ENCODE measurements at places on chromosomes 7 and 10.

GRCh38 chr7:1520539-1521234 is 9.8 kb upstream of the MAFK start:
- DNase-seq = no peak

- DNase-seq = no peak
Measured at GRCh38 chr10:110355141-110355831, 50.6 kb upstream of the SMNDC1 start.

DNA sequence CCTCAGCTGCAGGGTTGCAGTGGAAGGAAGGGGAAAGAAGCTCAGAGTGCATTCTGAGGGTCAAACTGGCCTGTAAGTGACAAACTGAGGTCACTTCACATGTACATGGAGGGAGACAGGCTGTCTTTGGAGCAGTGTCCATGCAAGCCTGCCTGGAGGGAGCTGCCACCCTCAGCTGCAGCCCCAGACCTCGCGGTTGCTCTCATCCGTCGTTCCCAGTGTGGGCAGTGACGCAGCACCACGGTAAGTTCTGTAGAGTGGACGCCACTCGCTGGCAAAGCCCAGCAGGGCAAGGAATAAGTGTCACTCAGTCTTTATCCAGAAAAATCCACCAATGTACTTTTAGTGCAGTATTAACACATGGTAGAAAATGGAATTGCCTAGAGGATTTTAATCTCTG is 225.7 kb downstream of the MGMT start:
- no peak for DNase-seq

- no peak for DNase-seq
Measured at GRCh38 chr10:95319239-95319638, 28.4 kb upstream of the PDLIM1 start.

DNA sequence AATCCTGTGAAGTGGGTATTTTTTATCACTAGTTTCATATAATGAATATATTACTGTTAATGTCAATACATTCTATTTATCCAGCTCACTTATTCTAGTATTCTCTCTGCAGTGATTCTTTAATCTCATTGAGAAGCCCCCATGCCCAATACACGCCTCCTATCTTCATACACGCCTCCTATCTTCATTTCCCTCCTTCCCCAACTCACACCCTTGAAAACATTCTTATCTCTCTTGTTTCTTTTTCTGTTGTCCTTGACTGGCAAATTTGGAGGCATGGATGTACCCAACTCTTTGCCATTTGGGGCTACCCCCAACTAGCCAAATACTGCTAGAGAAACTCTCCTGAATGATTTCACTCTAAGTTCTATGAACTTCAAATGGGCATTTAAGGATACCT is 40.5 kb downstream of the ST8SIA6 start:
- DNase-seq = no peak

GRCh38 chr10:21926949-21927348 is 76.6 kb downstream of the DNAJC1 start:
- no peak for DNase-seq

DNA sequence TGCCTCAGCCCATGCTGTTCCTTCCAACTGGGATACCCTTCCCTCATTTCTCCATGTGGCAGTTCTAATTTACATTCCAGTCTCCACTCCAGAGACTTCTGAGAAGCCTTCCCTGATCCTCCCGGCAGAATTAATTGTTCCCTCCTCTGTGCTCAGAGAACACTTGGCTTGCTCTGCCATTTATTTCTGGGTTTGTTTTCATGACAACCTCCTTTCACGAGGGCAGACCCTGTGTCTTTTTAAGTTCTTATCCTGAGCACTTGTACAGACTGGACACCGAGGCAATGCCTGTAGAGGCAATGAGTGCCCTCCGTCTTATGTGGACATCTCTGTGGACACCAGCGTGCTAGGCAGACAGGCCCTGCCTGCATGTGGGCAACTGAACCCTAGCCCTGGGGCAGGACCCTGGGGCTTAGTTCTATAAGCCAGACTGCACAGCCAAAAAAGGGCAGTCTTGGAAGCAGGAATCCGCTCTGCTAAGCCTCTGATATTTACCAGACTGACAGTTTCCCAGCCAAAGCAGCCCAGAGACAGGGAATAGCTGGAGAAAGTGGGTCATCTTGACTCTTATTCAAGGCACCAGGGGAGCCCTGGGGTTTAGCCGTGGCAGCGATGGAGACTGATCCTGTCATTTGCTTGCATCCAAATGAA is 474.0 kb downstream of the RPS24 start:
- no peak for DNase-seq

- DNase-seq = no peak
Measured at GRCh38 chr7:51224811-51225595, 91.6 kb downstream of the COBL start.

- peak; percentile 55 for DNase-seq
Measured at GRCh38 chr7:135147899-135148721, at the start of gene TMEM140. TSS of gene TMEM140 (plus strand) at chr7:135148072. CDS start at chr7:135164442, 16,370 bp downstream.

DNA sequence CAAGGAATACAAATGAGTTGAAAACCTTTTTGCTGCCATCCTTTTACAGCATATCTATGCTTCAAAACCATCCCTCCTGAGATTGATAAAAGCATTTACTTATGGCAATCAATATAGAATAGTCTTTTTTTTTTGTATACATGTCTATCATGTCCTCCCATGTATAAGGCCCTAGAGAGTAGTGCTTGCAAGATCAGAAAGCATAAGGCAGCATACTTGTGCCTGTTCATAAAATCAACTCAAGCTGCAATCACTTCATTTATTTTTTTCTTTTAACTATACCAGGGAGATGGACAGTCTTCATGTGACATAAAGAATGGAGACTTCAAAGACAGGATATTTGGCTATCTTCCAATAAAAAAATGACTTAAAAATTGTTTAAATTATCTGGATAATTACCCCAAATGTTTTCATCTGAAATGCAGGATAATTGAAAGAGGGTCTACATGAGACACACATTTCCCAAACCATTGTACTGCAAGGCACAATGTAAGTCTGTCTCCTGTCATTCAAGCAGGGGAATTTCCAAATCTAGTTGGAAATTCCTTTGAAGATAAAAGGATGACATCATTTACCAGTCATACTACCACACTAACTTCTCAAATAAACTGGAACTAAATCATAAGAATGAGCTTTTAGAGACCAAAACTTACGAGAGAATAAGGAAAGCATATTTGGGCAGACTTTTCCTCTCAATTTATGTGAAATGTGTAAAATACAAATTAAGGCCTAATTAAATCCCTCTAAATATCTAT is 22.5 kb downstream of the LRRN3 start:
- DNase-seq = no peak

DNA sequence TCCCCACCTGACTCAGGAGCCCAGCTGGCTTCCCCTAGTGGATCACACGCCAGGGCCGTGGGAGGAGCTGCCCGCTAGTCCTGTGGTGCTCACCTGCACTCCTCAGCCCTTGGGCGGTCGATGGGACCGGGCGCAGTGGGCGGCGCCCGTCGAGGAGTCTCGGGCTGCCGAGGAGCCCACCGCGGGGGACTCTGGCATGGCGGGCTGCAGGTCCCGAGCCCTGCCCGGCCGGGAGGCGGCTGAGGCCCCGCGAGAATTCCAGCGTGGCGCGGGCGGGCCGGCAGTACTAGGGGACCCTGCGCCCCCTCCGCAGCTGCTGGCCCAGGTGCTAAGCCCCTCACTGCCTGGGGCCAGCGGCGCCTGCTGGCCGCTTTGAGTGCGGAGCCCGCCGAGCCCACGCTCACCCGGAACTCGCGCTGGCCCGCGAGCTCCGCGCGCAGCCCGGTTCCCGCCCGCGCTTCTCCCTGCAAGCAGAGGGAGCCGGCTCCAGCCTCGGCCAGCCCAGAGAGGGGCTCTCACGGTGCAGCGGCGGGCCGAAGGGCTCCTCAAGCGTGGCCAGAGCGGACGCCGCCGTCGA is 367.9 kb downstream of the TYW1 start:
- no peak for DNase-seq

GRCh38 chr7:118033273-118033672 is 150.7 kb upstream of the LSM8 start:
- no peak for DNase-seq

DNA sequence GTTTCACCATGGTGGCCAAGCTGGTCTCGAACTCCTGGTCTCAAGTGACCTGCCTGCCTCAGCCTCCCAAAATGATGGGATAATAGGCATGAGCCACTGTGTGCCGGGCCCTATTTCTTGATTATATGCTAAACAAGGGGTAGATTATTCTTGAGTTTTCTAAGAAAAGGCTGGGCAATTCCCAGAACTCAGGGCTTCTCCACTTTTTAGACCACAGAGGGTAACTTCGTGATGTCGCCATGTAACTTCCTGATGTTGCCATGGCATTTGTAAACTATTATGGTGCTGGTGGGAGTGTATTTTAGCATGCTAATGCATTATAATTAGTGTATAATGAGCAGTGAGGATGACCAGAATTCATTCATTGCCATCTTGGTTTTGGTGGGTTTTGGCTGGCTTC is 35.8 kb downstream of the OTUD1 start:
- DNase-seq = no peak

- no peak for DNase-seq
Measured at GRCh38 chr7:36613031-36613614, 111.2 kb downstream of the AOAH start.

DNA sequence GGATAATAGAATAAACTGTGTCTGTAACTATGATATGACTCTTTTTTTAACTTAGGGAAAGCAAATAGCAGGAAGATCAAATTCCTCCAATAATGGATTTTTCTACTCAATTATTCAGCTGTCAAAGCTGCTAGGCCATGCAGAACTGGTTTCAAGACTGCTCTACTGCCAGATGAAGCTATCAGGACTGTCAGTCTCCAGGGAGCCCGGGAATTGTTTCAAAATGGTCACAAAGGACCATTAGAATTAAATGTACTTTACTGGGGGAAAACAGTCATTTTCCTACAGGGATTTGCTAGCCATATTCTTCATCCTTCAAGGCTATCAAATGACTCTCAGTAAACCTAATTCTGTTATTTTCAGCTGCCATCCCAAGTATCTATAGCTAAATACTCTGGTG is 276.3 kb downstream of the LHFPL3 start:
- DNase-seq = no peak

DNA sequence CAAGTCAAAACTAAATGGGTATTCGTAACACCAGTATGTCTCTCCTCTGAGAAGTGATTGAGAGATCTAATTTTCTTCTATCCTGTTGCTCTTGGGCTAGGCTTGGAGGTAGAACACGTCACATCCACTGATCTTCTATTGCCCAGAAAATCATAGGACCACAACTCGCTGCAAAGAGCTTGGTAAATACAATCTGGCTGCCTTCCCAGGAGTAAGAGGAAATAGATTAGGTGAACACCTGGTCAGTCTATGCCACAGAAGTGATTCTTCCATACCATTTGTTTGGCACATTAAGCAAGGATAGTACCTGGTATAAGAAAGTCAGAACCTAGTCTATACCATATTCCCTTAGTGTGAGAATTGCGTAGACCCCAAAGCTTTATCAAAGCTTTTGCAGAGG is 129.3 kb upstream of the PHYHIPL start:
- no peak for DNase-seq

DNA sequence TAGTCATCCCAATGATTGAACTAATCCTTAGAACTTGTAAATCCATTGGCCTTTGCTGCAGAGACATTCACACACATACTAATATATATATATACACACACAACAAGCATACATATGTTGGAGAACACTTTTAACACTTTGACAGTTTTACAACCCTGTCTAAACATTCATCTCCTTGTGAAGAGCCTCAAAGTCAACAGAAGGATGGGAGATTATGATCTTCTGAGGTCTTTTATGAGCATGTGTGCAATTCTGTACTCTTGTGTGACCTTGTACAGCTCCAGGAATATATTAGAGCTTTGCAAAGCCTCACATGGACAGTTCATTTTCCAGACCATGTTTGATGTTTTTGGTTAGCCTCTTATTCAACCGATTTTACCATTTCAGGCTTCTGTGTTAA is 589.0 kb downstream of the NXPH1 start:
- DNase-seq = no peak

GRCh38 chr7:138186951-138187351 is 110.7 kb downstream of the AKR1D1 start:
- DNase-seq = no peak

- DNase-seq = no peak
Measured at GRCh38 chr7:111518264-111518663, 44.0 kb downstream of the IMMP2L start.

DNA sequence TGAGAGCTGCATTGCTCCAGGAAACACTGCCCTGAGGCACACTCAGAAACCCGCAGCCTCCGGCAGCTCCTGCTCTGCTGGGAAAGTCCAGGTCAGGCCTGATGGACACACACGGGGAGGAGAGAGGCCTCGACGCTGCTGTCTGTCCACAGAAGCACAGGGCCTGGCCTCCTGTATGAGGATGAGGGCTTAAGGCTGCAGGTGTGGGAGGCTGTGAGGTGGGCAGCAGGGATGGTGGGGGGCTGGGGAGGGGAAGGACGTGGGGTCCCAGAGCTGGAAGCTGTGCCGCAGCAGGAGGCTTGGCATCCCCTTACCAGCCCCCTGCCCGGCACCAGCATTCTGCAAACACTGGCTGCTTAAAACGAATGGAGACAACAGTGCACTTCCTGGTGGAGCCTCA is 186.2 kb downstream of the DNAJB6 start:
- DNase-seq = no peak

- no peak for DNase-seq
Measured at GRCh38 chr7:45944058-45944457, 23.0 kb upstream of the IGFBP3 start.

GRCh38 chr7:101625031-101625791 is 3.9 kb downstream of the MYL10 start:
- no peak for DNase-seq

- DNase-seq = no peak
Measured at GRCh38 chr7:132609222-132609621, 33.0 kb upstream of the PLXNA4 start.

DNA sequence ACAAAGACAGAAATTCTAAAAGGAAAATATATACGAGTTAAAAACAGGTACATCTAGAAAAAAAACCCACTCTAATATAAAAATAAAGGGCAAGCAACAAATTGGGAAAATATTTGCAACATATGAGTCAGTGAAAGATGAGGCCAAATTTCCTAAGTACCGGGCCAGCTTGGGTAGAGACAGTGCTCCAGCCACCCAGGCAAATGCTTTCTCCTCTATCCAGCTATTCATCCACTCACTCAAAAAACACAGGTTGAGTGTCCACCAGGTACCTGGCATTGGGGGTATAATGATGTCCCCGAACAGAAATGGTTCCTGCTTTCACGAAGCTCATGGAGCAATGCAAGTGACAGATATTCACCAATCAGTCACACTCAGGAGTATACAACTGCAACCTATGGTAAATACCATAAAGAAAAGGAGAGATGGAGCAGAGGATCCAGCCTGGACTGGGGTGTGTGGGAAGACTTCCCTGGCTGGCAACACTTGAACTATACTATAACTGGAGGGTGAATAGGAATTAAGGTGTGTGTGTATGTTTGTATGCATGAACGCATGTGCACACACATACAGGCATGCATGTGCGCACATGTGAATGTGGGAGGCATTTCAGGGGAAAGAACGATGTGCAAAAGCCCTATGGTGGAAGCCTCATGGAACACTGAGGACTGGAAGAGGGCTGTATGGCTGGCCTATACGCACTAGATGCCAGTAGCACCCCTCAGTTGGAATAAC is 2.3 kb downstream of the ARHGAP22 start:
- no peak for DNase-seq

DNA sequence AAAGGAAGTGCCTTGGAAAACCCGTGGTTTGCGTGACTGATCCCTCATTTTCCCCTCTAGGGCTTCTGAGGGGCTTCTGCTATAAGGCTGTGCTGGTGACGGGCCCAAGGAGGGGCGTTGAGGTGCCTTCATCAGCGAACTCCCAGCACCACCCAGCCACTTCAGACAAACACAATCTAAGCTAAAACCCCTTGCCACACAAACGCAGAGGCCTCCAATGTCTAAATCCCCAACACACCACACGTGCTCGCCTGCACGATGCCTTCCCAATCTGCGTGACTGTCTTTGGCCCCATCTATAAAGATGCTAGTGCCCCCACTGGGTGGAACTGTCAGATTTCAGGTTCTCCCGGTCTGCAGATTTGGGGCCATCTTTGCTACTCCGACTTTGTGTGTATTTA is 4.1 kb upstream of the GAD2 start:
- no peak for DNase-seq
